Fibroblast of upper back skin (primary cell): ENCODE measurements at places on chromosomes 3 and 15.

- DNase-seq = peak; percentile 59
Measured at GRCh38 chr3:177824190-177824786, 627.0 kb upstream of the TBL1XR1 start.

GRCh38 chr15:29849218-29849617 is 26.9 kb upstream of the TJP1 start:
- DNase-seq = no peak

GRCh38 chr3:3783210-3783609 is 16.0 kb upstream of the LRRN1 start:
- DNase-seq = no peak

DNA sequence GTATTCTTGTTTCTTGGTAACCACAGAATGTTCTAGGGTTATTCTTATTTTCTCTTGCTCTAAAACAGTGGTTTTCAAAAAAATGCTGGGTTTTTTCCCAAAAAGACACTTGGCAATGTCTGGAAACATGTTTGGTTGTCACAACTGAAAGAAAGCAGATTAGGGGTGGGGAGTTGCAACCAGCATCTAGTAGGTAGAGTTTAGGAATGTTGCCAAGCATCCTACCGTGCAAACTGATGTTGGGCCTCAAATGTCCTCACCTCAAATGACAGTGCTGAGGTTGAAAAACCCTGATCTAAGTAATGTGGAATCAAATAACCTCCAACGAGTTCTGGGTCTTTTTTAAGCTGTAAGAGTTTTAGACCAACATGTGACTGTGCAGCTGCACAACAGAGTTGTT is 270.5 kb upstream of the STT3B start:
- no peak for DNase-seq

- peak; percentile 25 for DNase-seq
Measured at GRCh38 chr3:183688874-183689273, 8.7 kb upstream of the YEATS2 start.

DNA sequence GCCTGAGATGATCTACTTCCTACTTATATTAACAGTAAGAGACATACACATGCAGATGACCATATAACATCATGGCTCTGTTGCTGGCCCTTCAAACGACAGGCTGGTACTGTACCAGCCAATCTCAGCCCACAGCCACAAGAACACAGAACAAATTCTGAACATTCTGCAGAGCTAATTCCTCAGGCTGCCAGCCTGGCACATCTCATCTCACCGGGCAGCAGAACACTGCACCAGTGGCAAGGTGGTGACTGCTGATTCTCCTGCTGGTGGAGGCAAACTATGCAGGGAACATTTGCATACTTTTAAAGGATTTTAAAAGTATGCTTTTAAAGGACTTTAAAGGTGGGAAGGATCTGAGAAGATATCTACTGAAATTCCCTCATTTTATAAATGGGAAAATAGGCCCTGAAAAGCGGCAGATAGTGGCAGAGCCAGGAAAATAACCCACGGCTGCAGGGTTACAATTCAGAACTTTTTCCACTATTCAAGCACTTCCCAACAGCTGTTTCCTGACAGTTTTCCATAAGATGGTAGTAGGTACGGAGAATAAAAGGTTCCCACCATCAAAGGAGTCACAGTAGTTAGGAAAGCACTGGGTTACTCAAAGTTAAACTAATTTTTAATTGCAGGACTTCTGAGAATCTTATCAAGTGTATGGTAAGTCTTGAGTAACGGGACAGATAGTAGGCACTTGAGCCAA is 37.3 kb downstream of the SUMF1 start:
- no peak for DNase-seq

- DNase-seq = no peak
Measured at GRCh38 chr3:74642876-74643275, 28.4 kb upstream of the CNTN3 start.

DNA sequence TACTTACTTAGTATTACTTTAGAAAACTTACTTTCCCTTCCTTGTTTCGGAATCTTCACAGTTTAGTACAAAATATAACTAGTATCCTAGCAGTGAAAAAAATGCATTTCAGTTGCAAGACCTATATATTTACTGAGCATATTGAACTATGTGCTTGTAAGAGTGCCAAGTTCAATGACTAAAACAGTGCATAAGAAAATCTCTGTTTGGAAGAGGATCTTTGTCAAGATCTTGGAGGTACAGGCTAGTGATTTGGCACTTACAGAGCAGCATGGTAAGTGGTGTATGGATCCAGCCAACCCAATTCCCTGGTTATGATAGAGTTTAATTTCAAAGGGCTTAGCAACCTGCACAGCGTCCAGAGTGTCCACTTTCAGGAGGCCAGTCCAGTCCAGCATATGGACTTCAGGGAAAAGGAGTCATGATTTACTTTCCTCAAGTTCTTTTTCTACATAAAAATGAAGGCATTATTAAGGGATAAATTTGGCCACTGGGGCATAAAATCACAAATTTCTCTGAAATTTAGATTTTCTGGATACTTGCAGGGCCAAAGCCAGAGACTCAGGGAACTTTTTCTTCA is 625.8 kb upstream of the BCHE start:
- peak; percentile 38 for DNase-seq

DNA sequence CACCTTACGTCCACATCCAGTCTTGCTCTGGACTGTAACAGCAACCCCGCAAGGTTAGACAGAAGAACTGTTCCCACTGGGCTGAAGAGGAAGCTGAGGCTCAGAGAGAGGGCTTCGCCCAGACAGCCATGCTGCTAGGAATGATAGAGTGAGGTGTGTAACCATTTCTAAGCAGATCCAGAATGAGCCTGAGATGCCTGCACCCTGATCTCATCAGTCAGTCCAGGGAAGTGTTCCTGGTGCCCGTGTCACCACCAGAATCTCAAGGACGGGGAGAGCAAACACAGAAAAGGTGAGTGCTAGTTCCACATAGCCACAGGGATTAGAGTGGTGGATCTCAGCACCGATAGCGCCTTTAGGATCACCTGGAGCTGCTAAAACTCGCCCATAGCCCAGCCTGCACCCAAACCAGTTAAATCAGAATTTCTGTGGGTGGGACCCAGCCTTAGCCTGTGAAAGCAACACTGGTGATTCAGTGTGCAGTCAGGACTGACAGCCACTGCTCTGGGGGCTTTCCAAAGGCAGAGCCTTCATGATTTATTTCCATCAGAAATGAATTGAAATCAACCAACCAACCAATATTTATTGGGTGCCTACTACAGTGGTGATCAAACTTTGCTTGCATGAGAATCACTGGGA is 12.3 kb downstream of the ISLR start:
- no peak for DNase-seq

- DNase-seq = no peak
Measured at GRCh38 chr3:73467211-73467610, 157.5 kb downstream of the PDZRN3 start.

DNA sequence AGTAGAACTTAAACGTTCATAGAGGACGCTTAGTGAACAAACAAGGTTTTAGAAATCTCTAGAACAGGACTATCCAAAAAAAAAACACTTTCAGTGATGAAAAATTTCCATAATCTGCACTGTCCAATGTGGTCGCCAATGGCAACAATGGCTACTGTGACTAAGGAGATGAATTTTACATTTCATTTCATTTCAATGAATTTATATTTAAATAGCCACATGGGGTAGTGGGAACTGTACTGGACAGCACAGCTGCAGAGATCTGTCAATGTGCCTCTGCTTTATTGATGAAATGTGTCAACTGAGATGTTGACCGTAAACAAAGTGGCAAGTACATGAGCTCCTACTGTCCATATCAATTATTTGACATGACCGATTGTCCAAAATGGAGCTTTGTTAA is 222.5 kb downstream of the MAGI1 start:
- DNase-seq = no peak

DNA sequence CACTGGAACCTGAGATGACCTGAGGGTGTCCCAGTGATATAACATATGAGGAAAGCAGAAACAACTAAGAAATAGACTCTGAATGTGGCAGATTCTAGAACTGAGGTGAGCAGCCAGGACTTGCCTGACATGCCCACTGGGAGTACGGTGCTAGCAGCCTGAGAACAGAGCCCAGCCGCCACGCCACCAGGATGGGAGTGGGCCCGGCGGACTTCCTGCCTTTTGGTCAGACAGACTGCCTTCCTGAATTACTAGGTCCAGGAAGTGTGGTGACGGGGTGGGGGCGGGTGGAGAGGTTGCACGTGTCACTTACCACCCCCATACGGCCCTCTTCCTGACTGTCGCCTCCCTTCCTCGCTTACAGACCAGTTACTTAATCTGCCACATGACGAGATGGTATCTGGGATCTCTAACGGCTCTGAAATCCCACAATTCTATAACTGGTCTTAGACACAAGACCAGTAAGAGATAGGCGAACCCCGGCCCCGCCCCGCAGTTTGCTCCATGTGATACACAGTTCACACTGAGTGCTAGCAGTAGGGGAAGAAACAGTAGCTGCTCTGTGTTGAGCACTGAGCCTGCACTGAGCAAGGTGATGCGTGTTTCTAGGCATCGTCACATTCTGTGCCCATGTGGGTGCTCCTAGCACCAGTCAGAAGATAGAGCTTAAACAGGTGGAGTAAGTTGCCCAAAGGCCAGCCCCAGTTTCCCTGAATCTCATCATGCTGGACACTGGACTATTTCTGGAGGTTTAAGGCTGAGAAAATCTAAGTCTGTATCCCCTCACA is 95.7 kb downstream of the CPN2 start:
- DNase-seq = no peak

GRCh38 chr3:150314248-150315004 is 93.7 kb upstream of the TSC22D2 start:
- no peak for DNase-seq

- no peak for DNase-seq
Measured at GRCh38 chr3:18901571-18901970, 246.7 kb upstream of the KCNH8 start.

GRCh38 chr3:12954891-12955650 is 113.7 kb upstream of the RPL32 start:
- DNase-seq = no peak

GRCh38 chr3:14362890-14363289 is 39.5 kb upstream of the SLC6A6 start:
- no peak for DNase-seq

- no peak for DNase-seq
Measured at GRCh38 chr15:70013656-70014313, 83.9 kb downstream of the TLE3 start.

DNA sequence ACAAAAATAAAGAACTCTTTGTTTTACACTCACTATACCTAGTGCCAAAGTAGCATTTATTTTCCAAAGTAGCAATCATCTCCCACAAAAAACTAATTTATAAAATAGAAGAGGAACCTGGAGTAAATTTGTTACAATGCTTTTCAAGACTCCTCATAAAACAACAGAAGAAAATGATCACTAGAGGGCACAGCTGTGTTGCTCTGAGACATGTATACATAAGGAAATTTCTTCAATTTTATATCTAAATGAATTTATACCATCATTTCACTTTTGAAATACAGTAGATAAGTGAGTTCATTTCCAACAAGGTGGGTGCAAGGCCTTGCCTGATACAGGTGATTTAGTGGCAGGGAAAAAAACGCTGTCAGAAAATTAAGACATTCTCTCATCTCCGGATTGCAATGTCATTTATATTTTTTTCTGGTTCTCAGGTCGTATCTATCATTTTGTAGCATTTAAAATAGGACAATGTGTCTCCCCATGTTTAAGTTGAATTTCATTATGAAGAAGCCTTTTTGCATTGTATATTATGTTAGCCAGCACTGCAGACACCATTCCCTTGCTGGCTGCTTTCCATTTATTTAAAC is 25.3 kb upstream of the ARHGEF26 start:
- DNase-seq = peak; percentile 29

DNA sequence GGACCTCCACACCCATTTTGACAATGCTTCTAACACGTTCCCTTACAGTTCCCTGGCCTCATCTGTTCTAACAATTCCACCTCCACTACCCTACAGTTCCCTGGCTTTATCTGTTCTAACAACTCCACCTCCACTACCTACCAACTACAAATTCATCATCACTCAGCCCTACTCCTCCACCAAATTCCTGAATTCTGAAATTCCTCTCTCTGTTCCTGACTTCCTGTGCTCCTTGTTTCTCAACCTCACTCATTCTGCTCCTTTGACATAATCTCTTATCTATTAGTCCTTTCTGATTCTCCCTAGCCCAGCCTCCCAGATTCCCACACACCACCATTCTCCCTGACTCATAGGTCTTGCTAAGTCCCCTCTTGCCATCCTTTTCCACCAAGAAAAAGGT is 22.5 kb downstream of the UPK1B start:
- DNase-seq = peak; percentile 36

DNA sequence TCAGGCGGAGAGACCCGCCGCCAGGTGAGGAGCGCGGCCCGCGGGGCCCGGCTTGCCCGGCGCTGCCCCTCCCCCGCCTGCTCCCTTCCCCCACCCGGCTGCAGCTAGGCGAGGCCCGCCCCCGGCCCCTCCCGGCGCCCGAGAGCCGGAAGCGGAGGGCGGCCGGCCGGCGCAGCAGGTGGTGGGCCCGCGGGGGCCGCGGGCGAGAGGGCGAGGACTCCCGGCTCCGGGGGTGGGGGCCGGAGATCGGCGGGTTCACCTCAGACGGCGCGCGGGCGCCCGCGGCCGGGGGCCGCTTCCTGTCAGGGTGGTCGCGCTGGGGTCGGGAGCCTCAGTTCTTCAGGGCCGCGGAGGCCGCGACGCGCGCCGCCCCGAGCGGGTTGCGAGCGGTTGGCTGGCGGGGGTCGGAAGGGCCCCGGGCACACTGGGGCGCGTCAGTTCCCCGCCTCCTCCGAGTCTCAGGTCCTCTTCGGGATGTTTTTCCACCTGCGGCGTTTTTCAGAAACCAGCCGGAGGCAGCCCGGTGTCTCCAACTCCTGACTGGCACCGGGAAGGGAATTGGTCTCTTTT is 395 bp downstream of the ZFAND6 start:
- DNase-seq = no peak

- DNase-seq = peak; percentile 44
Measured at GRCh38 chr3:67719333-67719732, 64.9 kb upstream of the SUCLG2 start.

- no peak for DNase-seq
Measured at GRCh38 chr3:16142350-16143025, 32.0 kb upstream of the GALNT15 start.

GRCh38 chr3:50594253-50594785 is 17.3 kb downstream of the CISH start:
- no peak for DNase-seq

DNA sequence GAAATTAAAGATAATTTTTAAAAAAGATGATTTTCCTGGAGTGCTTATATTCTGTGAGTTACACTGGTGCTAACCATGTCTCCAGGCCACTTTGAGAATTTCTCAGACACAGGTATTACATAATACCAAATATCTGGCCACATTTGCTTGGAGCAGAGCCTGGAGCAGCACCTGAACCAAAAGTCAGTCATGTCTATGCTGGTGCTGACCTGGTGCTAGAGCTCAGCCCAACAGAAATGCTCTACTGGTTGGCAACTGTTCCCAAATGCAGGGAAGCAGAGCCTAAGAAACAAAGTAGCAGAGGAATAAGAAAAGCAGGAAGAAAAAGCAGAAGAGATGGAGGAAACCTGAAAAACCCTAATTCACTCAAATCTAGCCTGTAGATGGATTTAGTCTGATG is 135.7 kb upstream of the SLC7A14 start:
- DNase-seq = no peak

DNA sequence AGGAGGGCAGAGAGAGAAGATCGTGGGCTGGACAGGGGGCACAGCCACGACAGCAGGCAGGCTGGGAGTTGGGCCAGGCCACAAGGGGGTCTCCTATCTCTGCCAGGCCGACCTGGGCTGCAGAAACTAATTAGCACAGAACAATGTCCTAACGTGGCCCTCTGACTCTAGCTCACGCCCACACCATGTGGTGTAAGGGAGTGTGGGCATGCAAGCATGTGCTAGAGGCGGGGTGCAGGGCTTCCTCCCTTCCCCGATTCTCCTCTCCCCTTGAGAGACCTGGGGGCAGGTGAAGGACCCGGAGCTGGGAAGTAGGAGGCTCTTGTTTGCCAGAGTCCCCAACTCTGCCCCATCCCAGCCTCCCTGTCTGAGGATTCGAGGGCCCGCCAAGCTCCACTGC is 65.5 kb downstream of the LINGO1 start:
- DNase-seq = no peak
